ENCODE measurements at places on chromosomes 1 and 21. TPM values are rescaled to one million over a fixed set of nuclear protein-coding genes. Genes with fewer than 3 reads are reported as not detected.

DNA sequence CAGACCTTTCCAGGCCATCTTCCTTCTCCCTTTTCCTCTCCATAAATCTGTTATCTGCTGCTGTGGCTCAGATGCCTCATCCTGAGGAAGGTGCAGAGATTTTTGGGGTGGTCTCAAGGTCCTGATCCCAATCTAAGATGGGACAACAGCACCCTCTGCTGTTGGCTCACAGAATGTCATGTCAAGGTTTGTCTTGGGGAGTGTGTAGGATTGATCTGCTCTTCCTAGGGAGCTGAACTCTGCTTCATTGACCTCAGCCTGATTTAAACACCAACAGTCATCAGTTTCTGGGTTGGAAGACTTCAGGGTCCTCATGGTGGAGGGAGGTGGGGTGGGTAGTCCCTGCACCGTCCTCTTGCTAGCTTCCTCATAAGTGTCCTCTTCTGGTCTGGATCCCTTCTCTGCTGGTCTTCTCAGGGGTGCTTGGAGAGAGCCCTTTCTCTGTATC is 62.8 kb upstream of the LAX1 start:
- DNase-seq, result no peak

- DNase-seq, result no peak
These were observed 6.3 kb upstream of the ADAMTS5 start for GRCh38 chr21:26973226-26973625.

DNA sequence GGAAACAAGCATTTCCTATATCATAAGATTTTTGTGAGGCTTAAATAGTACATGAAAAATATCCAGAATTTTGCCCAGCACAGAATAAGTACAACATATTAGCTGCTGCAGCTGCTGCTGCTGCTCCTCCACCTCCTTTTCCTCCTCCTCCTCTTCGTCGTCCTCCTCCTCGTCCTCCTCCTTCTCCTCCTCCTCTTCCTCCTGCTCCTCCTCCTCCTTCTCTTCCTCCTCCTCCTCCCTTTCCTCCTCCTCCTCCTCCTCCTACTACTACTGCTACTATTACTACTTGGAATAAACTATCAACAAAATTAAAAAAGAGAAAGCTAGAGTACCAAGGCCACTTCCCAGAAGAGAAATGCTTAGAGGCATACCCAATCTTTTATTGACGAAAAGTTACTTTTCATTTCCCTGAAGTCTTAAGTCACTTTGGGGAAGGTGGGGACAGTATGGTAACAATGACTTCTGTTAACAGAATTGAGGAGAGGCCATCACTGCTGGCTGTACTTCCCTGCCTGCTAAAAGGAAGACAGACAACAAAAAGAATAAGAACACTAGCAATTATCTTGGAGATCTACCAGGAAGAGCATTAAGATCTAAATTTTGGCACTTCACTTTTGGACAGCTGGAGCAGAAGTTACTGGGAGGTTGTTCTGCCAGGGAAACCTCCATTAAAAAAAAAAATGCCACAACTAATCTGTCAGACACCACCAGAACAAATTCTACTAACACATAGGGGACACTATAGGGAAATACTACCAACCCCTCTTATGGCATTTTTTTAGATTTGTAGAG is 7.1 kb downstream of the DENND1B start:
- no peak for DNase-seq

CD5L gene
- not detected for total RNA-seq

RUNX3 gene
- total RNA-seq, result 6.8 TPM

FCRLB gene
- not detected for total RNA-seq

PTGS2 gene
- total RNA-seq, result 12.7 TPM

GPR61 gene
- total RNA-seq, result not detected

S100A3 gene
- 25.0 TPM for total RNA-seq

Measured in thoracic aorta (tissue), 2 donors.